Smooth muscle cell of the brain vasculature (primary cell): ENCODE measurements at places on chromosomes 3 and 15.
A peak's percentile ranks its signal among the peaks of the same experiment; 100 is the strongest.

DNA sequence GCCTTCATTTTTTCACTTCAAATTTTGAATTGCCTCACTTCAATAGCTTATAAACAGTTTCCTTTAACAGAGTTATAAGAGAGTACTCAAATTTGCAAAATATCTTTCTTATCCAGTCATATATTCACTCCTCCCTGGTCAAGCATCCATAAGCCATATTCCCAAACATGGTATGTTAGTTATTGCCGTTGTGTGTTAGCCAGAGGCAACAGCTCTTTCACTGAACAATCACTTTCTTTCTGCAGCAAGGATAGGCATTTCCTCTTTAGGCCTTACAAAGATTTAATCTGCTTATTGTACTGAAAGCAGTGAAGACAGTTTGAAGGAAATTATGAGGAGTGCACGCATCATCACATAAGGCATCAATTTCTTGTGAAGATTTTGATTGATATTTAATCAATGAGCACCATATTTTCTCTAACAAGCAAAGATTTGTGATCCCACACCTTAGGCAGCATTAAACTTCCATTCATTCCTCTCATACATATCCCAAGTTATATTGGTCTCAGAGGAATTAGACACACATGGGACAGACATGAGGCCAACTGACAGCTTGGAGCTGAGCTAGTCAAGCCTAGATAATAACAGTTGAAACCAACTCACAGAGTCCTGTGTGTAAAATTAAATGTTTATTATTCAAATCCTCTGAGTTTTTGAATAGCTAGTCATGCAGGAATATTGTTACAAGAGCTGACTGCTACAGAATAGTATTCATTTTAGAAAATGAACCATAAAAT lies 80.0 kb upstream of the EPHA6 start:
- DNase-seq, result no peak

- peak; percentile 96 for DNase-seq
Measured at GRCh38 chr15:65792138-65792987, at the start of gene DENND4A. Gene DENND4A (minus strand): TSS chr15:65792293. CDS start chr15:65756450, 35,843 bp downstream.

DNA sequence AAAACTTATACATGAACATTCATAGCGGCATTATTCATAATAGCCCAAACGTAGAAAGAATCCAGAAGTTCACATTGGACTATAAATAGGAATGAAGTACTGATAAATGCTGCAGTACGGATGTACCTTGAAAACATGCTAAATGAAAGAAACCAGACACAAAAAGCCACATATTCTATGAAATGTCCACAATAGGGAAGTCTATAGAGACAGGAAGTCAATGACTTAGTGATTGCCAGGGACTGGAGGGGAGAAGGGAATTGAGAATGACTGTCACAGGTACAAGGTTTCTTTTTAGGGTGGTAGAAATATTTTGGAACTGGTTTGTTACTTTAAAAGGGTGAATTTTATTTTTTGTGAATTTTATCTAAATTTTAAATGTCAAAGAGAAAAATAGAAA lies 71.4 kb upstream of the SKOR1 start:
- no peak for DNase-seq

GRCh38 chr3:19013879-19014278 lies 134.4 kb upstream of the KCNH8 start:
- DNase-seq, result no peak

DNA sequence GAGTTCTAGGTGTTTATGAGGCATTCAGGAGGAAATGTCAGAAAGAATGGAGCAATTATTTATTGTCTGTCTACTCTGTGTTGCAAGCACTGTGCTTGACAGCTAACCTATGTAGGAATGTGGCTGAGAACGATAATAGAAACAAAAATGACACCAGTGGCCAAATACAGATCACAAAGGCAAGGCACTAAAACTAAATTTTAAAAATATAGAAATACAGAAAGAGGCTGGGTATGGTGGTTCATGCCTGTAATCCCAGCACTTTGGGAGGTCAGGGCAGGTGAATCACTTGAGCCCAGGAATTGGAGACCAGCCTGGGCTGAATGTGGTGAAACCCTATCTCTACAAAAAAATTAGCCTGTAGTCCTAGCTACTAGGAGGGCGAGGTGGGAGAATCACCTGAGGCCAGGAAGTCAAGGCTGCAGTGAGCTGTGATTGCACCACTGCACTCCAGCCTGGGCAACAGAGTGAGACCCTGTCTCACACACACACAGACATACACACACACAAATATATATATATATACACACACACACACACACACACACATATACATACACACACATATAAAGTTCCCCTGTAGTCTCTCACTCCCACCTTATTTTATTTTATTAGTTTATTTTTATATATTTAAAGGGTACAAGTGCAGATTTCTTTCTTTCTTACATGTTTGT lies 6.0 kb downstream of the PRKCI start:
- DNase-seq, result no peak

DNA sequence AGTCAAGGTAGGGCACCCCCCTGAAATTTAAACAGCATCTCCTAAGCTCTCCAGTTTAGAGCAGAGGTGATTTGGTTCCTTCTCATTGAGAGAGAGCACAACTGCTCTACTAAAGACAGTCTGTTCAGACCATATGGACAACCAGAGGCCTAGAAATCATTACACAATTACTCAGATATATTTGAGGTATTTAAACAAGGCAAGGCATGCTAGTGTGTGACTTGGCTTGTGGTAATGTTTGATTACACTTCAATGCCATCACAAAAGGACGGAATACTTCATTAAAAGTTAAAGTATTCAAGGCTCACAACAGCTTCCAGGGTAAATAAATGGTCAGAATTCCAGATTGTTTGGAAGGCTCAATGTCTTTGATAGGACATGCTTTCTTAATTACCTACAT lies 110.2 kb downstream of the LRTM1 start:
- DNase-seq, result no peak

DNA sequence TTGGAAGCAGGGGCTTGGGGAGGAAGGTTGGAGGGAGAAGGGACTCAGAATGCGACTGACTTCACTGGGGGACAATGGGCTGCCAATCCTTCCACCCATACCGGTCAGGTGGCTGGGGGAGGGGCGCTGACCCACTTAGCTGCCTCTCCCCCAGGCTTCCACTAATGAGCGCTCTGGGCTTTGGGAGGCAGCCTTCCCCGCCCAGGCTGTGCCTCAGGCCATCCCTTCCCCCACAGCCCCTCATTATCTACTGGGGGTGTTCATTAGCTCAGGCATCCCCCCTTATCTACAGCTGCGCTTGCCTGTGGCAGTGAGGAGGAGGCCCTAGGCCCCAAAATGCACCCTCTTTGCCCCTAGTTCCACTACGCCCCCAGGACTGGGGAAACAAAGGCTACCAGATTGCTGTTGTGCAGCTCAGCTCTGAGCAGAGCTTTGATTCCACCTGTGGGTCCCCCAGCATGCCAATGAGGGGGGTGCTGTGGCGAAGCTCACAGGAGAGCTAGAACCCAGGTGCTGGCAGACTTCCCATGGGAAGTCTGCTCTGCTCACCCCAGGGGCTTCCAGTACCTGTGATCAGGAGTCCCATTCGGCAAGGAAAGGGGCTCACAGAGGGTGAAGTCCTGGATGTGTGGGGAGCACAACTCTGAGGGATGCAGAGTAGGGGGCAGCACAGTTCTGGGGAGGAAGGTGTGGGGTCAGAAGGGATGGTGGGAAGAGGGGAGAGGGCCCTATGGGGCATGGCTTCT lies 29.4 kb upstream of the SEMA3F start:
- no peak for DNase-seq
